ENCODE measurements at places on chromosomes 1 and 21.

DNA sequence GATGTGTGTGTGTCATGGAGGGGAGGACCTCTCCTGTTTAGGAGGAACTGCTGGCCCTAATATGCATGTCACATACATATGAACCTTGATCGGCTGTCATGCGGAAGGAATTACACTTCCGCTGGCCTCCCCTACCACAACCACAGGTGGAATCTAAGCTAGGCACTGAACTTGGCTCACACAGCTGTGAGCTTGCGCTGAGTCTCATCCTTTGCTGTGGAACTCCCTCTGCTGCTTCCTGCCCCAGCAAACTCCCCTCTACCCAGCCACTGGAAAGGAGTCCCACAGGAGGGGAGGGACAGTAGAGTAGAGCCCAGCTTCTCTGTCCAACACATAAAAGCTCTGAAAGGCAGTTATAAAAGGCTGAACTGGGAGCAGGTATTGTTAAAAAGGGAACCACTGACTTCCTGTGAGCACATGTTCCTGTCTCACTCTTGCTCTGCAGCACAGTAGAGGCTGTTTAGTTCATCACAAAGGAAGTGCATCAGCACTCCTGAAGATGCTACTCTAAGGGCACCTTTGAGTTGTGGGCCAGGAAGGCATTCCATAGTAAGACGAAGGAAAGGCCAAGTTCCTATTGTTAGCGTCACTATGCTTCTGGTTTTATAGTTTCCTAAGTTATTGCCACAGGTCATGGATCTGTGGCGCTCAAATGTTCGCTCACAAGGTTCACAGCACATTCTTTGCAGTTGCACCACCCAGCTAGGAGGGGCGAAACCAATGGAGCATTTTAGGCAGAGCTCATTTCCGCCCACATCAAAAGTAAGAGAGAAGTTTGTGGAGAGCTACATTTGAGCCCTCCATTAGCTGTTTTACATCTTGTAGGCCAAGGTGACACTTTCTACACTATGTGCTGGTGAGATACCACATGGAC lies 17.7 kb upstream of the PTPRC start:
- DNase-seq: no peak

- DNase-seq: no peak
Observed at GRCh38 chr1:179038528-179039281, 13.0 kb downstream of the FAM20B start.

GRCh38 chr1:218474128-218474527 lies 129.0 kb downstream of the TGFB2 start:
- no peak for DNase-seq

- DNase-seq: no peak
Observed at GRCh38 chr1:3680488-3681230, 28.3 kb downstream of the TP73 start.

DNA sequence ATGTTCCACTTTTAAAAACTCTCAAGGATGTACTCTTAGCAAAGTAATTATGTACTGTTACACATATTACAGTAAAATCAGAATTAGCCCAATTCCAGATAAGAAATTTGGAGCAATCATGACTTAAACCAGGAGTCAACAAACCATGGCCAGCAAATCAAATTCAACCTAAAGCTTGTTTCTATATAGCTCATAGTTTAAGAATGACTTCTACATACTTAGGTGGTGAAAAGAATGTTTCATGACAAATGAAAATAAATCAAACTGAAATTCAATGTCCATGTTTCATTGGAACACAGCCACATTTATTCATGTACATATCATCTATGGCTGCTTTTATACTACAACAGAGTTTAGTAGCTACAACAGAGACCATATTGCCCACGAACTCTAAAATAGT lies 35.1 kb downstream of the FRRS1 start:
- DNase-seq: no peak

DNA sequence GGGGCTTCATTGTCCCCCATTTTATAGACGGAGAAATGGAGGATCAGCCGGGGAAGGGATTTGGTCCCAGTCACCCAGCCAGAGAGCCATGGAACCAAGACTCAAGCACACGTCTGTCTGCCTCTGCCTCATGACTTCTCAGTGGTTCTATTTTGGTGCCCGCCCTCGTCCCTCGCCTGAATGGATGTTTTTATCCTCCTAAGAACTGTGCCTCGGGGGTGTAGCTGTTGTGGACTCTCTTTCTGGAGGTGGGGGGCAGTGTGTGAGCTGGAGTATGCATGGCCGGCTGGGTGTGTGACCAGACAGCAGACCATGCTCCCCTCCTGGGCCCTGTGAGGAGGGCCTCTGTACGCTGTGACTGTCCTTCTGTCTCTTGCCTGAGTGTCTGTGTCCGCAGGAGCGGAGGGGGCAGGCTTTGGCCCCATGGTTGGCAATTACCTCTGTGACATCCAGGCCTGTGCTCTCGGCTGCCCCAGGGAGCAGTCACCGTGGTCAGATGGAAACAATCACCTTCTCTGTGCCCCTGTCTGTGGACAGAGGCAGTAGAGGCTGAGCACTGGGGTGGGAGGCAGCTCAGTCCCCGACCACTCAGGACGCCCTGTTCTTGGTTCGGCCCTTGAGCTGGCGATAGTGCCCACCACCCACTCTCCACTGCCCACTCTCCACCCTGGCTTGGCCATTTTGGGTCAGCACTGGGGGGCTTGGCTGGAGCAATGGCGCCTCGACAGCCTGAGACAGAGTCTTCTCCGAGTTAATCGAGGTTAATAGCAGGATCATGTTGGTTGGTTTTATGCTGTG lies 20.4 kb downstream of the WNT4 start:
- DNase-seq: no peak

DNA sequence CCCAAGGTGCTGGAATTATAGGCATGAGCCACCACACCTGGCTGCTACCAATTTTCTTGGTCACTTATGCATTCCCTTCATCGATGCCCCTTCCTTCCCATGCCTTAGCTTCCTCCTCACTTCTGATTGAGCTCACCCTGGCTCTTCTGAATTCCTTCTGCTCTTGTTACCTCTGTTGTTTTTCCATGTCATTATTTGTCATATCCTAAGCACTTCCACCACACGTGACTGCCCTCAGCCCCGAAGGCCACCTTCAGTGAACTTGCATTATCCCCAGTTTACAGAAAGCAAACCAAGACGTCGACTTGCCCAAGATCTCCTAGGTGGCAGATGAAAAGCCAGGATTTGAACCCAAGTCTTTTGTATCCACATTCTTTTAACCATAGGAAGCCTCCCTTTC lies 30.7 kb downstream of the CA6 start:
- DNase-seq: no peak

DNA sequence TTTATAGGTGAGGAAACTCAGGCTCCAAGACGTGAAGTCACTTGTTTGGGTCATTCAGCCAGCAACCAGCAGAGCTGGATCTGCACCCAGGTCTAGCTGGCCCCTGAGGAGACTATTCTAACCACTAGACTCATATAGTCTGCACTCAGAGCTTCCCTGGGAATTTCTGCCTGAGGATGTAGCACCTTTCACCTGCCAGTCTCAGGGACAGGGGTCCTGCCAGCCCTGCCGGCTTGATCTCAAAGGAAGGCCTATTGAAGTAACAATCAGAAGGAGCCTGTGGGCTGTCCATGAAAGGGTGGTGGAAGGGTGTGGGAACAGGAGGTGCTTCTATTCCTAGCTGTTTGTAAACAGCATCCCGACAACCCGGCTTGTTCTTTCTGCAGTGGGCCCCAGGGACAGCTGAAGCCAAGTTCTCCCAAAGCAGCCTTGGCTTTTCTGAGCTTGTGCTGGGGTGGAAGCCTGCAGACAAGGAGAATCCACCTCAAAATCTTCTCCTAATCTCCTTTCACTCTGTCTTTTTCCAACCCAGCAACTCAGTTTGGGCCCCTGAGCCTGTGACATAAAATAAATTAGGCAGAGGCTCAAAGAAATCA lies 7.8 kb downstream of the LMOD1 start:
- DNase-seq: no peak

- no peak for DNase-seq
Observed at GRCh38 chr1:217847643-217848042, 216.5 kb downstream of the SPATA17 start.

DNA sequence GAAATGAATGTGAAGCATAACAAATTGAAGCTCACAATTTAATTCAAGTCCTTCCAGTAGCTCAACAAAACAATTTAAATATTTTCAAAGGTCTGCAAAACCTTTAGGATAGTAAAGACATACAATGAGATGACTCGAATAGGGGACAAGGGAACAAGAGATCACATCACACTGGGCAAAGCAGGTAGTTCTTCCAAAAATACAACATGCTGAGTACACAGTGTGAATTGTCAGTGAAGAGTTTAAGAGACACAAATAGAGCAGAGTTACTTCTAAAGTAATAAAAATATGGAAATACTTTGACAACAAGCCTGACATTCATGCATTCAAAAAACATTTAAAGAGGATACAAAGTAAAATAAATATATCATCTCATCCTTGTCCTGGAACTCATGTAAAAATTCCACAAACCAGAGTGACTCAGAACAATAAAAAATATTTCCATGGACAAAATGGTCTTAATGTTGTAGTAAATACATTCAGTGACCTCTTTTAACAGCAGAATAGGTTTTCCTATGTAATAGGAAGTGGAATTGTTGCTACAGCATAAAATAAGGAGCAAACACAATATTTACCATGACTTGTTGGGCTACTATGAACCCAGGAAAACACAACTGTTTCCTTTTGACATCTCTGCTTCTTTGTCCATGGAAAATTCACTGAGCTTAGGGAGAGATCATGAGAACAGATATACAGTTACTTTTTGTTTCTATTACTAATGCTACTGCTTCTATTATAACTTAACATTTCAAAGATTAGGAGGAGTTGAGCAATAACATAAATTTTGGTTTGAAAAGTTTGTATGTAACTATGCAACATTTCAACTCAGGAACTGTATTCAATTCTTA lies 83.7 kb upstream of the BCL10 start:
- DNase-seq: no peak

DNA sequence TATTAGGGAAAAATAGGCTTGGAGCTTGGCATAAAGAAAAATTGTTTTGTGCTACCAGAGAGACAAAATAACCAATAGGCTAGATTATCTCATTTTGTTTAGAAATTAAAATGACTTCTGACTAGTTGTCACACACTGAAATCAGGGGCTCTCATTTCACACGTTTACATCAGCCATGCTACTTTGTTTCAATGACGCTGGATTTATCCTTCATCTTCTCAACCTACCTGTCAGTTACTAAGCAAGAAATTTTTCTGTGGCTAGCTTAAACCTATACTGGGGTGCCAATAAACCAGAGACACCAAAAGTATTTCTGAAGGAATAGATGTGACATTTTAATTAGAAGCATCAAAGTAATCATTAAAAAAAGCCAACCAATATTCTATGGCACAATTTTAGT lies 518.1 kb upstream of the NR5A2 start:
- DNase-seq: no peak

- DNase-seq: no peak
Observed at GRCh38 chr1:180724055-180724454, 92.2 kb downstream of the XPR1 start.

GRCh38 chr1:56472860-56473259 lies 106.5 kb downstream of the PLPP3 start:
- DNase-seq: no peak

GRCh38 chr1:34005309-34005708 lies 141.4 kb downstream of the HMGB4 start:
- DNase-seq: no peak

DNA sequence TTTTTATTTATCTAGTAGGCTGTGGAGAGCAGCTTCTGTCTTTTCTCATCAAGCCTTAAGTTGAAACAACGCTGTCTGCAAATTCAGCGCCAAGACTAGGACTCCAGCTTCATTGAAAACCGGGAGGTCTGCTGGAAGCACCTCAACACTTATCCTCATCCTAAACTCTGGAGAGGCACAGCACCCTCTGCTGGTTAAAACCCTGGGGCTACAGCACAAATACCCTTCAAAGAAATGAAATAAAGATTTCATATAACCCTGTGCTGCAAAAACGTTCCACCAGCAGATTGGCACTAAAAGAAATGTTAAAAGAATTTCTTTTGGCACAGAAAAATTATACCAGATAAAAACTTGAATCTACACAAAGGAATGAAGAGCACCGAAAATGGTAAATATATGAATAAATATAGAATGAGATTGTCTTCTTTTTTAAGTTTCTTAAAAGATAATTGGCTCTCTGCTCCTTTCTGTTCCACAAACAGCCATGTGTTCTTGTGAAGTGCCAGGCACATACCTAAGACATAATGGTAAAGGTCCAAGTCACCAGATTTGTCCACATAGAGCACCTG lies 227.7 kb upstream of the SAMSN1 start:
- peak; percentile 18 for DNase-seq

DNA sequence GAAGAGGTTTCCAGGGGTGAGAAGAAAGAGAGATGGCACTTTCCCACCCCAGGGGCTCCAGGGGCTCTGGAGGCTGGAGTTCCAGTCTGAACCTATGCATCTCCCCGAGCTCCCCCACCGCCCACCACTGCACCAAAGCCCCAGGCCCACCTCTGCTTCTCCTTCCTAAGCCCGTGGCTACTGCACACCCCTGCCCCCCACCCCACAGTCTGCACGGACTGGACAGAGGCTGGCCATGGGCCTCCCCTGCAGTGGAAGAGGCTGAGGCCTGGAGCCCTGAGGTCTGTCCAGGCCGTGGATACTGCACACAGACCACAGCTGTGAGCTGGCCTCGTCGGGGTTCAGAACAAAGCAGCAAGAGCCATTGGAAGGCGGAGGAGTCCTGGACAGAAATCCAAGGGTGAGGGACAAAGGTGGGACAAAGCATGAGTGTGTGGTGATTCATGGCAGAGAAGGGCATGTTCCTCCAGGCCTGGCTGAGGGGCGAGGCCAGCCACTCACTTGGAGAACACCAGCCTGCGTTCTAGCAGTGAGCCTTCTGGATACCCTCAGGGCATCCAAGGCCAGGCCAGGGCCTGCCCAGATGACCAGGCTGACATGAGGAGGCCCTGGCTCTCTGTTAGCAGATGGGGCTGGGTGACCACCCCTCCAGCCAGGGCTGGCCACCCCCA lies 244.8 kb upstream of the VAMP3 start:
- no peak for DNase-seq

DNA sequence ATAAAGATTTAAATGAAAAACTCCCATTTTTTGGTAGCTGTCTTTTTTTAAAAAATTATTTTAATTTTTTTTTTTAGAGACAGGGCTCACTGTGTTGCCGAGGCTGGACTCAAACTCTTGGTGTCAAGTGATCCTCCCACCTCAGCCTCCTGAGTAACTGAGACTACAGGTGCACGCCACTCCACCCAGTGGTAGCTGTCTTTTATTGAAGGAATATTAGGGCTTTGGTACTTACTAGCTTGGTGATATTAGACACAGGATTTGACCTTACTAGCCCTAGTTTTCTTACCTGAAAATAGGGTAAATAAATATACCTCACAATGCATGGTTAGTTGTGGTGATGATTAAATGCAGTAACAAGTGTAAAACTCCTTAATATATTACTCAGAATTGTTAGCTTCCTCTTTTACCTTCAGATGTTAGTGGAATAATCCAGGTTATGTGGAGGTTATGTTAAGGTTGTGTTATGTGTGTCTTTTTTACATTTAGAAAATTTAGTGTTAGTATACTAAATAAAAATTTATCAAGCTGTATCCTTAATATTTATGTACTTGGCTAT lies 66.8 kb downstream of the PHACTR4 start:
- no peak for DNase-seq

GRCh38 chr1:230827801-230828200 lies 40.5 kb downstream of the C1orf198 start:
- no peak for DNase-seq

GRCh38 chr21:39144191-39144590 lies 39.1 kb downstream of the PSMG1 start:
- no peak for DNase-seq

Data from activated CD4-positive, CD25-positive, alpha-beta regulatory T cell (primary cell).